ENCODE measurements at places on chromosomes 16 and 17.

GRCh38 chr16:75495076-75495674, at the start of gene CHST6:
Gene CHST6, minus strand, starts transcription at chr16:75495441. Its CDS starts 15,613 bp downstream, at chr16:75479828.
- no peak for DNase-seq

DNA sequence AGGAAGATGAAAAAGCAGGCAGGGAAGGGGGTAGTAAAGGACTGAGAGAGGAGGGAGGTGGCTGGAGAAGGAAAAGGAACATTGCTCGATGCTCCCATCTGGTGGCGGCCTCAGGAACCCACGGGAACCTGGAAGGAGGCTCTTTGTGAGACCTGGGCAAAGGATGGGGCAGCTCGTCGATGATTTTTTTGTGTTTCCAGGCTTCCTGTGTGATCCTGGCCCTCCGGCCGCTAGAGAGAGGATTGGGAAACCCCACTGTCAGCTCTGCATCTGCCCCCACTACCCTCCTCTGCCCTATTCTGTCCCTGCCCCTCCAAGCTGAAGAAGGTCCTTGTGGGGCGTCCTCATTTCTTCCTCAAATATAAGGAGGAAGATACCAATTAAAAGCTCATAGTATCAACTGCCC, 6.6 kb downstream of the WFIKKN2 start:
- peak; percentile 51 for DNase-seq

GRCh38 chr16:69626256-69626655, 60.5 kb downstream of the NFAT5 start:
- DNase-seq = no peak

DNA sequence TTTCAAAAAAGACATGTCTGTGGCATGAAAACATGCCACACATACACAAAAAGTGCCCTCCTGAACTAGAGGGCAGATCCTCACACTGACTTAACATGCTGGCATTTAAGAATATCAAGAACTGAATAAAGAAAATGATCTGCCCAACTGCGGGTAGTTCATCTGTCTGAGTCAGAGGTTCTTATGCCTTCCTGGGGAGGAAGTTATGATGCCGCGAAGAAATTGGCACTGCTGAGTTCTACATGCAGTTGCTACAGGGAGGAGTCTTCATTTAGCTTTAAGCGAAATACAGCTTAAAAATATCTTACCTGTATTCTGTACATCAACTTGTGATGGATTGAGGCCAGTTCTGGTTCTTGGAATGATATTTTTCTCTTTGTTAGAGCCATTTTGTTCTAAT, 6.3 kb downstream of the ALDH3A2 start:
- DNase-seq = no peak

DNA sequence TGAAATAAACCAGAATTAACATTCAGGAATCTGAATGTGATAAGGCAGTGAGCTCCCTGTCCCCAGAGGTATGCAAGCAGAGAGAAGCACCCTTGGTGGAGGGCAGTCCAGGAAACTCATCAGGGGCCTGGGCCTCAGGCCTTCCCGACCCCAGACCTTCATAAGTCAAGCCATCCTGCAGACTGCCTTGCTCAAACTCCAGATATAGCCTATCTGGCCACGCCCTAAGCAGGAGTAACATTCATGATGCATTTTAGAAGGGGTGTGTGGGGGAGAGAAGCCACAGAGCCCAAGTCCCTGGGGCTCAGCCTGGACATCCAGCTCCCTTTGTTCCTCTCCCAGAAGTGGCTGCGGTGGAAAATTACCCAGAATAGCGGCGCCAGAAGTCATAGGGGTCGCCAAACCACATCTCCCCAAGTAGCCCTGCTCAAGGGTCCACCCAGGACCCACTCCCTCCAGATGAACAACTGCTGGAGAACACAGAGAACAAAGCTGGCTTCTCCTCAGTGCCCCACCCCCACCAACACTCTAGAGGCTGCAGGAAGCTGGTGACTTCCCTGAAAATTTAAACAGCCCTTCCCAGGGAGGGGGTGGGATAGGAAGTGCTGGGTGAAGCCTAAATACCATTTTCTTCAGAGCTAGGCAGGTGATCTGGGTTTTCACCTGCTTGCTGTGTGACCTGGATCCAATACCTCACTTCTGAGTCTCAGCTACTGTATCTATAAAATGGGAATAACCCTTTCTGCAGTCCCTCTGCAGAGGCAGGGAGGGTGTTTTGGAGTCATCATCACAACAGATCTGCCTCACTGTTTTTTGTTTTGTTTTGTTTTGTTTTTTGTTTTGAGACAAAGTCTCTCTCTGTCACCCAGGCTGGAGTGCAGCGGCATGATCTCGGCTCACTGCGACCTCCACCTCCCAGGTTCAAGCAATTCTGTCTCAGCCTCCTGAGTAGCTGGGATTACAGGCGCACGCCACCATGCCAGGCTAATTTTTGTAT, 1.5 kb upstream of the SREBF1 start:
- no peak for DNase-seq

DNA sequence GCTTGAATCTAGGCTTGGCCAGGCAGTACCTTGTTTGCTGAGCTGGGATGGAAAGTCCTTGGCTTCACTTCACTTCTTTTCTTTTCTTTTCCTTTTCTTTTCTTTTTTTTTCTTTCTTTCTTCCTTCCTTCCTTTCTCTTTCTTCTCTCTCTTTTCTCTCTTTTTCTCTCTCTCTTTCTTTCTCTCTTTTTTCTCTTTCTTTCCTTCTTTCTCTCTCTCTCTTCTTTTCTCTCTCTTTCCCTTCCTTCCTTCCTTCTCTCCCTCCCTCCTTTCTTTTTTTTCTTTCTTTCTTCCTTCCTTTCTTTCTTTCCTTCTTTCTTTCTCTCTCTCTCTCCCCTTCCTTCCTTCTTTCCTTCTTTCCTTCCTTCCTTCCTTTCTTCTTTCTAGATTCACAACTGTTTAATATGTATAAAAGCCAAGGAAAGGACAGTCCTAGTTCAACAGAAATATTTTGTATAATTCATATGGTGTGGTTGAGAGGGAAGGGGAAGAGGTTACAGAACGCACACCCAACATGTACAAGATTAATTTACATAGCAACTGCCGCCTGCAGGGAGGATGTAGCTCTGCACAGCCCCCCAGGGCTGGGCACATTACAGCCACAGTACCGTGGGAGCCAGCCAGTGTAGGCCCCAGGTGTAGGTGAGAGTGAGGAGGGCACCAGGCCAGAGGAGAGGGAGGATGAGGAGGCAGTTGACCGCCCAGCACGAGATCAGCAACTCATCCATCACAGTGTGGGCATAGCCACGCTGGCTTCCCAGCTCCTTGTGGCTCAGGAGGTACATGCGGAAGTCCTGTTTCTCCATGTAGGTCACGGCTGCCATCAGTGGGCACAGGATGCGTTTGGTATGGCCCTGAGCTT, 9.7 kb upstream of the ITGB3 start:
- DNase-seq = no peak

GRCh38 chr17:47862621-47863440, 11.9 kb upstream of the SP6 start:
- DNase-seq = no peak

DNA sequence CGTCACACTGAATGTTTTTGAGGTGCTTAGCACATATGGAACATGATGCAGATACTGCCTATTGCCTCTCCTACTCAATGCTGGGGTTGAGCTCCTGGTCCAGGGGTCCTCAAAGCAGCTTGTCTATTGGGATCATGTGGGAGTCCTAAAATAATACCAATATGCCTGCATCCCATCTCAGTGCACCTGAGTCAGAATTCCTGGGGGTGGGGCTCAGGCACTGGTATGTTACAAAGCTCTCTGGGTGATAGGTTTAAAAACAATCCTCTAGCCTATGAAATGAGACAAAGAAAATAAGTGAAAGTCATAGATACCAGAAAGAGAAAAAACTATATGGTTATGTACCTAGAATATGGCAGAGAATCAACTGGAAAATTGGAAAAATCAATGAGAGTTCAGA, 156.6 kb upstream of the NLRP1 start:
- no peak for DNase-seq

- no peak for DNase-seq
Observed at GRCh38 chr17:17059301-17059890, 17.1 kb downstream of the MPRIP start.

GRCh38 chr17:75571885-75572215, 15.8 kb upstream of the MYO15B start:
- no peak for DNase-seq

GRCh38 chr16:25051406-25052150, 36.4 kb upstream of the ARHGAP17 start:
- no peak for DNase-seq

- no peak for DNase-seq
Observed at GRCh38 chr17:64077379-64077778, 52.6 kb downstream of the ERN1 start.

DNA sequence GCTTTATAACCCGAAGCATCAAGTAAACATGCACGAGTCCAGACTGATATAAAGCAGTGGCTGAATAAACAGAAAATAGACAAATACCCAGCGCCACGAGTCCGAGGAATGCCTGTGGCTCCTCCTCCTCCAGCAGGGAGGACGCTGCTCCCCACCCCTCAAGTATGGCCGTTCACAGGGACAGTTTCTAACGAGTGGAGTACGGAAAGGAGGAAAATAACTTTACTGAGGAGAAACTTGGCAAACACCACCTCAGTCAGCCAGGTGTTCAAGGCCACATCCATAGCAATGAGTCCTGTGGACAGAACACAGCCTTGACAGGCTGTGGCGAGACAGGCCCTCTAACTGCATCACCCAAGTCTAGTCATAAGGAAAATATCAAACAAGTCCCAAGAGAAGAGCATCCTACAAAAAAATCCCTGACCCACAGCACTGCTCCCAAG, 9.2 kb downstream of the ZDHHC7 start:
- DNase-seq = no peak

GRCh38 chr16:54430491-54431030, 144.0 kb upstream of the IRX3 start:
- DNase-seq = no peak

DNA sequence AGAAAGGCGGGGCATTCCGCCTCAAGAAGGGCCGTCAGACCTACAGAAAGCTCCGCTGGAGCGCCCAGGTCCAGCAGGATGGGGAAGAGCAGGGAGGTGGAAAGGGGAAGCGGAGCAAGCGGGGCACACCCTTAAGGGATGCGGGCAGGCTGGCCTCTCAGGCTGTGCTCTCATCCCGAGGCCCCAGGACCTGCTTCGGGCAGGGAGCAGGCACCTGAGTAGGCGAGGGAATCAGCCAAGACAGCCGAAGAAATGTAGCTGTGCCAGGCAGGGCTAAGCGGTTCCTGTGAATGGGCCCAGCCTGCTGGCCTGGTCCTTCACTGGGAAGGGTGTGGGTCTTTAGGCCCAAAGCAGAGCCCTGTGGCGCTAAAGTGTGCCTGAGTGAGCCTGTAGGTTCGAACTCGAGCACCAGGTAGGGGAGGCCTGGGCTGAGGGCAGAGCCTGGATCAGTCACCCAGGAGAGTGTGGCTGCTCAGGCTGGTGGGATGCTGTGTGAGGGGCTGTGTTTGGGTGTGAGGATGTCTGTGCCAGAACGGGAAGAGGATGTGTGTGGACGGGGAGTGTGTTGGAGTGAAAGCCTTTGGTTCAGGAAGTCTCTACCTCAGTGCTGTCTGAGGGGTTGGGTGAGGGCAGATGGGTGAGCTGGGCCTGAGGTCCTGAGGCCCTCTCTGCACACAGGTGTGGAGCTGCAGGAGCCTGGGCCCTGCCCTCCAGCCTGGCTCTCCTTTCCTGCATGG, 3.3 kb downstream of the TBX4 start:
- no peak for DNase-seq

DNA sequence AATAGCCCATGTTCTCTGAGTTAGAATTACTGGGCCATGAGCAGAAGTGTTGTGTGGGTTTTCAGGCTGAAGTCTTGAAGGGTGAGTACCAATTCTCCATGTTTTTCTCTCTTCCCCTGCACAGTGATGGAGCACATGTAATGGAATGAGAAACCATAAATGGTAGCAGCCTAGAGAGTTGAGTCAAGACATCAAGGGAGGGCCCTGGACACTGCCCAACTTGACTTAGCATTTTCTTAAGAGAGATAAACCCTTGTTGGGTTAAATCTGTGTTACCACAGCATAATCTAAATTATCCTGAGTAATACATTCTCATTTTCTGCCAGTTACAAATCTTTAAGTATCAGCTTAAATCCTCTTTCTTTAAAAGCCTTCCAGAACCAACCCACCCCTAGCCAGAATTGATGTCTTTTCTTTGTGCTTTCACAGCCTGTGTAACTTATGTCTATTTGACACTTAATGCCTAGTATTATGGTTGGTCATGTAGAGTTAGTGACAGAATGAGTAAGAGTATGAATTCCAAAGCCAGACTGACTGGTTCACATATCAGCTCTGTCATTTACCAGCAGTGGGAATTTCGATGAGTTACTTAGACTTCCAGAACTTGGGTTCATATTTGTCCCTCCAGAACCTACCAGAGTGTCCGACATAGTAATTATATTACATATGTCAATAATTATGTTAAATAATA, 27.0 kb upstream of the RGS9 start:
- DNase-seq = no peak

DNA sequence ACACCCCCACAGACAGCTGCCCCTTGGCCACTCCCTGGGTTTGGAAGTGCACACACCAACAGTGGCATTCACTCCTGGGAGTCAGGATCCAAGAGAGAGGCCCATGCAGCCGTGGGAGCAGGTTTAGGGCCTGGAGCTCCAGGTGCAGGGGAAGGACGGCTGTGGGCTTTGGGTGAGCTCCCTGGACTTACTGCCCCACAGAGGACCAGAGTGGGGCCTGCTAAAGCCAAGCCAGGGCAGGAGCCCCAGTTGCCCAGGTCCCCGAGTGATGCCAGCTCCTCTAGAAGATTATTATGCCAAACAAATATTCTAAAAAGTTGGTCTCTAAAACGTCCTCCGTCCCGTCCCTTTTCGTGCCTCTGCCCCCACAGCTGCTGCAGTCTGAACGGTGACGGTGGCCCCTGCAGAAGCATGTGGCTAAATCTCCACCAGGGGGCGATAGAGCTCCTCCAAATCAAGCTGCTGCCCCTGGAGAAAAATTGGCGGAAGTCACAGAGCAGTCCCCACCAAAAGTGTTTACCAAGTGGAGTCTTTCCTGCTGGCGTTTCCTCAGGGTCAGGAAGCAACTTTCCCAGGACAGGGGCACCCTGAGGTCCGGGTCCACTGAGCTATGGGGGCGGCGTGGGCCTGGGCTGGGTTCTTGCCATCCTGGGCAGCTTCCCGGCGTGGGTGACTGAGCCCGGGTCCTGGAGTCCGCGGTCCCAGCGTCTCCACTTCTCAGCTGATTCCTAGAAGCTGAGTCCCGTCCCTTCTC, 4.2 kb downstream of the ARMC7 start:
- DNase-seq = peak; percentile 95

DNA sequence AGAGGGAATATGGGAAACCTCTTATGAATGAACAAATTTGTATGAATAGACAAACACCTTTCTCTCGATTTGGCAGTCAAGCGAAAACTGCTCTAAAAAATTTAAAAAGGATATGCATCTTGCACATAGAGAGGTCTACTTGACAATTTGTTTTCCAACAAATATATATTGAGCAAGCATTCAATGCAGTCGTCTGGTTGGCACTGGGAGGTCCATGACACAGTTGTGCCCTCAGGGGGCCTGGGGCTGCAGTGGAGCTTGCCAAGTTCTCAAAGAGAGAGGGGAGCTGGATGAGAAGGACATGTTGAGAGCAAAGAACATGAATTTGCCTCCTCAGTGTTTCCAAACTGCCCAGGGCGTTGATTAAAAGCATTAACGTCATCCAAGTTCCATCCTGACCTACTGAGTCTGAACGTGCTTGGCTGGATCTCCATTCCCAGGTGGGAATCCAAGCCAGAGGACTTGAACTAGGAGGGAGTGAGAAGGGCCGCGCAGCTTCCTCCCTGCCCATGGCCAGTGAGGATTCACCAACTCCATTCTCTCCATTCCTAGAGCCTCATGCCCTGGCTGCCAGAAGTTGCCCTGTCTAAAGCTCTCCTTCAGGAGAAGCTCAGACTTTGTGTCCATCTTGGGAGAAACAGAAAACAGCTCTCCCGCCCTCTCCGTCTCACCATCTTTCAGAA, 24.5 kb downstream of the TBX2 start:
- no peak for DNase-seq

- DNase-seq = no peak
Observed at GRCh38 chr16:17828012-17828411, 357.3 kb upstream of the XYLT1 start.

Data from CD4-positive, alpha-beta T cell treated with Interleukin-2 at 100 ng/mL for 4 hours (primary cell).